NCI-H82 (cell line): ENCODE measurements at places on chromosomes 6 and 20.

DNA sequence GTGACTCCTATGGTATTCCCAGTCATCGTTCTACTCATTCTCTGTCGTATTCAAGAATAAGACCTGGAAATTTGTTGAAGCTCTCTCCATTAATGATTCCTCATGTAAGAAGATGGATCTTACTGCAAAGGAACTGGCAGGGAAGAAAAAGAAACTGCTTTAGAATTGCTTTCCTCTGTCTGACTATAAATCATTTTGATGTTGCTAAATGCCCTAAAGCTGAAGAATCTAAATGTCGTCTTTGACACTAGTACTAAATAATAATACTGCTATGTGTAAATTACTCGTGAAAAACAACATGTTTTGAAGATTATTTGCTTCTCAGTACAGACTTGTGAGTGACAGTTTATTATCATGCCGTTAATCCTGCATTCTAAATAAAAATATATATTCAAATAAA, 20.5 kb upstream of the MYLIP start:
- DNase-seq: no peak

- DNase-seq: peak; percentile 62
Observed at GRCh38 chr6:125906158-125906998, 50.2 kb upstream of the HINT3 start.

DNA sequence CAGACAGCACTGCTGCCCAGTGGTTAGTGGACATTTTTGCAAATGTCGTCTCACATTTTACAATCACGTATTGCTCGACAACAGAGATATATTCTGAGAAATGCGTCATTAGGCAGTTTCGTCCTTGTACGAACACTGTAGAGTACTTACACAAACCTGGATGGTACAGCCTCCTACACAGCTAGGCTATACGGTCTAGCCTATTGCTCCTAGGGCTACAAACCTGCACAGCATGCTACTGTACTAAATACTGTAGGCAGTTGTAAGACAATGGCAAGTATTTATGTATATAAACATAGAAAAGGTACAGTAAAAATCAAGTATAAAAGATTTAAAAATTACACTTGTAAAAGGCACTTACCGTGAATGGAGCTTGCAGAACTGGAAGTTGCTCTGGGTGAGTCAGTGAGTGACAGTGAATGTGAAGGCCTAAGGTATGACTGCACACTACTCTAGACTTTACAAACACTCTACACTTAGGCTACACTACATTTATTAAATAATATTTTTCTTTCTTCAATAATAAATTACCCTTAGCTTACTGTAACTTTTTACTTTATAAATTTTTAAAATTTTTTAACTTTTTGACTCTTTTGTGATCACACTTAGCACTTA, 43.1 kb downstream of the ALDH5A1 start:
- DNase-seq: peak; percentile 63

DNA sequence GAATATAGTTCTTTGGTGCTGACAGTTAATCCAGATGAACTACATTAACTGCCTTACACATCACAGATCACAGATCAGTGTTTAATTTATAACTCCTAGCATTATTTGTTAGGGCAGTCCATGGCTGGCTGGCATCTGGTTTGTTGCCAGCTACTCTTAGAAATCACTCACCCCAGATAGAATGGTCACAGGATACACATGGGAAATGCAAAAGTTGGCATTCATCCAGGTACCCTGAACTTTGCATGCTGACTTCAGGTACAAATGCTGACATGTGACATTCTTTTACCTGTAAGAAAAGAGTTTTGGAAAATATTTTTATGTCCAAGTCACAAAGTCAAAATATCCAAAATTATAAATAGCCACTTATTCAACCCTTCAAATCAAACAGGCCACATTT, 20.2 kb downstream of the FBXL4 start:
- DNase-seq: no peak
